PC-3 (cell line): ENCODE measurements at places on chromosomes 1 and 21. TPM values are rescaled to one million over a fixed set of nuclear protein-coding genes. Genes with fewer than 3 reads are reported as not detected.

The VWA5B1 gene
- total RNA-seq: not detected in 2 replicates

The C1QB gene
- not detected in 2 replicates for total RNA-seq

The RYR2 gene
- not detected in 2 replicates for total RNA-seq

The RHEX gene
- total RNA-seq: not detected in 2 replicates

The PRAMEF6 gene
- total RNA-seq: not detected in 2 replicates

The USP21 gene
- 20.6 and 24.4 TPM in 2 replicates for total RNA-seq
